ENCODE measurements at places on chromosomes 4 and X. TPM values are rescaled to one million over a fixed set of nuclear protein-coding genes. Genes with fewer than 3 reads are reported as not detected.
A peak's percentile ranks its signal among the peaks of the same experiment; 100 is the strongest.

DNA sequence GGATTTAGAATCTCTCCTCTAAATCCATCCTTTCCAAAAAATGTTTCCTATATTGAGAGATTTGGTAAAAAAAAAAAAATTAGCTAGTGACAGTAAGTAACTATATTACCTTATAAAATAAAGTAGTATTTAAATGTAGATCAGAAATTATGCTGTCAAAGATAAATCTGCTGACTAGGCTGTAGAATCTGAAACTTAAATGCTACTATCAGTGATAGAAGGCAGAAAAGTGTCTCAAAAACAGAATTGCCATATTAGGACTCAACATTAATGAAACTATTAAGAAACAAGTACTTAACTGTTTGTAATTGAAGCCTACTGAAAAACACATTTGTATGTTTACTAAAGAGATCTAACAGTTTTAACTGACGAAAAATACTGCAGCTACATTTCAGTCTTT lies 8.3 kb downstream of the TAF9B start:
- H3K4me1 ChIP-seq: peaks cover 2% of the 10 kb centered on the region
- peaks cover 41% of the 10 kb centered on the region for H3K36me3 ChIP-seq
- H3K27ac ChIP-seq: peak overlapping the region; percentile 58
- H3K4me3 ChIP-seq: no peak overlapping the region

DNA sequence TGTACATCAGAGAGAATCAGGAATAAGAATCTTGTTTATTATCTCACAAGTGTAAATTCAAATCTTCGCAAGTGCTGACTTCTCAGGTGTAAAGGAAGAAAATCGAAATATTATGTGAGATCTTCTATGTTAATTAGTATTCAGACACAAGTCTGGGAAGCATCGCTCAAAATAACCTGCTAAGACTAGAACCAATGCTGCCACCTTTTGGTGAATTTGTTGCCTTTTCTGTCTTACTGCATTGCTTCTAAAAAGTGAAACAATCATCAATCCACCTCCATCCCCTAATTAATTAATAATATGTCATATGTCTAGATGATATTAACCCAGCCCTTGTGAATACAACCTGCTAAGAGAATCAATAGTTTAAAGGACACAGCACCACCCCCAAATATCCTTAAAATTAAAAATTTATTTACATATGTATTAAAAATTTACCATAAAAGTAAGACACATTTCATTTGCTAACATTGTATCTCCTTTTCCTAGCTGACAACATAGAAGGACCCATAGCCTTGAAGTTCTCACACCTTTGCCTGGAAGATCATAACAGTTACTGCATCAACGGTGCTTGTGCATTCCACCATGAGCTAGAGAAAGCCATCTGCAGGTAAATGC lies 3.5 kb downstream of the EPGN start:
- no peak overlapping the region for H3K27ac ChIP-seq
- H3K4me3 ChIP-seq: no peak overlapping the region
- peak; percentile 22 for DNase-seq
- no peaks in the 10 kb centered on the region for H3K36me3 ChIP-seq
- H3K27me3 ChIP-seq: no peaks in the 10 kb centered on the region

DNA sequence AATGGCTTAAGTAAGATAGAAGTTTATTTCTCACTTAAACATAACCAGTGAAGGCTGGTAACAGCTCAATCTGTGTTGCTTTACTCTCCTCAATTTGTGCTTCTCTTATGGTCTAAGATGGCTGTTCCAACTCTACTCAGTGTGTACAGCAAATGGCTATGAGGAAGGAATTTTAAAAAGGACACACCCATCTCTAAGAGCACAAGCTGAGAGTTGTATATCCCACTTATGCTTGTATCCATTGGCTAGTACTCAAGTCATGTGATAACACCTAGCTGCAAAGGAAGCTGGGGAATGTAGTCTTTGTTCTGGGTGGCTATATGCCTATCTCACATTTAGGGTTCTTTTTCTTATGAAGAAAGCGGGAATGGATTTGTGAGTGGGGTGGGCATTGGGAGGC lies 63.3 kb downstream of the GPAT3 start:
- no peak overlapping the region for H3K27ac ChIP-seq
- no peak overlapping the region for H3K4me3 ChIP-seq
- H3K27me3 ChIP-seq: peaks cover 2% of the 10 kb centered on the region
- H3K36me3 ChIP-seq: no peaks in the 10 kb centered on the region

- no peaks in the 10 kb centered on the region for H3K27me3 ChIP-seq
- DNase-seq: no peak
- H3K4me3 ChIP-seq: no peak overlapping the region
- H3K27ac ChIP-seq: no peak overlapping the region
- H3K4me1 ChIP-seq: no peaks in the 10 kb centered on the region
- no peaks in the 10 kb centered on the region for H3K36me3 ChIP-seq
Observed at GRCh38 chr4:131370846-131371245, 1778.2 kb upstream of the PCDH10 start.

- no peaks in the 10 kb centered on the region for H3K27me3 ChIP-seq
- no peaks in the 10 kb centered on the region for H3K36me3 ChIP-seq
- H3K4me1 ChIP-seq: peaks cover 1% of the 10 kb centered on the region
Observed at GRCh38 chr4:128716338-128716737, 93.2 kb upstream of the JADE1 start.

Gene TCEAL6
- total RNA-seq: not detected

Gene RAB39B
- total RNA-seq: 17.2 TPM

Measured in activated CD4-positive, alpha-beta T cell treated with anti-CD3 and anti-CD28 coated beads for 36 hours (primary cell).